ENCODE measurements at places on chromosomes 3 and 15. TPM values are rescaled to one million over a fixed set of nuclear protein-coding genes. Genes with fewer than 3 reads are reported as not detected.

LDHAL6B gene
- total RNA-seq = not detected

LMOD3 gene
- not detected for total RNA-seq

PTH1R gene
- not detected for total RNA-seq

CNTN4 gene
- total RNA-seq = not detected

TRPM1 gene
- not detected for total RNA-seq

POTEB2 gene
- not detected for total RNA-seq

SMCO1 gene
- not detected for total RNA-seq

PATL2 gene
- 22.5 TPM for total RNA-seq

USP50 gene
- total RNA-seq = 0.43 TPM

CRBN gene
- 69.8 TPM for total RNA-seq

GUCA1C gene
- not detected for total RNA-seq

CPEB1 gene
- total RNA-seq = not detected

ATP8B4 gene
- total RNA-seq = 22.5 TPM

POC1A gene
- 28.4 TPM for total RNA-seq

LRRIQ4 gene
- total RNA-seq = not detected

GCNT3 gene
- total RNA-seq = not detected

IL17RE gene
- 0.36 TPM for total RNA-seq

P3H2 gene
- not detected for total RNA-seq

NR2F2 gene
- not detected for total RNA-seq

TMIE gene
- 0.23 TPM for total RNA-seq

LEO1 gene
- total RNA-seq = 42.9 TPM

ACSBG1 gene
- not detected for total RNA-seq

INSYN1 gene
- total RNA-seq = not detected

SNTN gene
- not detected for total RNA-seq

CEP19 gene
- 7.6 TPM for total RNA-seq

GALNT15 gene
- total RNA-seq = not detected

ITIH1 gene
- not detected for total RNA-seq

GPR160 gene
- 9.5 TPM for total RNA-seq

OGG1 gene
- 40.1 TPM for total RNA-seq

CLDN18 gene
- not detected for total RNA-seq

CD80 gene
- 9.6 TPM for total RNA-seq

EPHB1 gene
- 0.43 TPM for total RNA-seq

CTXN2 gene
- 0.05 TPM for total RNA-seq

PAK6 gene
- 0.43 TPM for total RNA-seq

SLC12A8 gene
- 0.18 TPM for total RNA-seq

RASL12 gene
- not detected for total RNA-seq

FILIP1L gene
- total RNA-seq = 5.0 TPM

CAPN3 gene
- 3.1 TPM for total RNA-seq

DUOXA2 gene
- not detected for total RNA-seq

TM6SF1 gene
- 5.1 TPM for total RNA-seq

HTR3E gene
- not detected for total RNA-seq

COL7A1 gene
- 1.1 TPM for total RNA-seq

EXD1 gene
- not detected for total RNA-seq

TEX55 gene
- total RNA-seq = not detected

RHOV gene
- total RNA-seq = 0.09 TPM

UROC1 gene
- total RNA-seq = not detected

SH2D7 gene
- total RNA-seq = 0.11 TPM

Data from T-helper 2 cell treated with Interferon-gamma antibody and Interleukin-4, amounts not matched to agents 100 ng/mL and 5 ng/mL, for 36 hours (primary cell).